ENCODE measurements at places on chromosomes 6 and 20.

- peak; percentile 45 for DNase-seq
These were observed 9.4 kb downstream of the TREML2 start for GRCh38 chr6:41191569-41191968.

DNA sequence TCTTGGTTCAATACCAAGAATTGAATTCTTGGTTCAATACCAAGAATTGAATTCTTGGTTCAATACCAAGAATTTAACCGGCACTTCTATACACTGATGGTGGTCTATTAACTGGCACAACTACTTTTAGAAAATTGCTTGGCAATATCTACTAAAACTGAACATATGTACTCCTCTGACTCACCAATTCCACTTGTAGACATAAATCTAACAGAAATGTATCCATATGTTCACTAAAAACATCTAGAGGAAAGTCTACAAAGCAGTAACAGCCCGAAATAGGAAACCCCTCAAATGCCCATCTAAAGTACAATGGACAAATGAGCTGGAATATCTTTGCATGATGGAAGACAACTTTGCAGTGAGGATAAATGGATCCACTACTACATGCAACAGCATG, 71.9 kb downstream of the KIF16B start:
- no peak for DNase-seq

DNA sequence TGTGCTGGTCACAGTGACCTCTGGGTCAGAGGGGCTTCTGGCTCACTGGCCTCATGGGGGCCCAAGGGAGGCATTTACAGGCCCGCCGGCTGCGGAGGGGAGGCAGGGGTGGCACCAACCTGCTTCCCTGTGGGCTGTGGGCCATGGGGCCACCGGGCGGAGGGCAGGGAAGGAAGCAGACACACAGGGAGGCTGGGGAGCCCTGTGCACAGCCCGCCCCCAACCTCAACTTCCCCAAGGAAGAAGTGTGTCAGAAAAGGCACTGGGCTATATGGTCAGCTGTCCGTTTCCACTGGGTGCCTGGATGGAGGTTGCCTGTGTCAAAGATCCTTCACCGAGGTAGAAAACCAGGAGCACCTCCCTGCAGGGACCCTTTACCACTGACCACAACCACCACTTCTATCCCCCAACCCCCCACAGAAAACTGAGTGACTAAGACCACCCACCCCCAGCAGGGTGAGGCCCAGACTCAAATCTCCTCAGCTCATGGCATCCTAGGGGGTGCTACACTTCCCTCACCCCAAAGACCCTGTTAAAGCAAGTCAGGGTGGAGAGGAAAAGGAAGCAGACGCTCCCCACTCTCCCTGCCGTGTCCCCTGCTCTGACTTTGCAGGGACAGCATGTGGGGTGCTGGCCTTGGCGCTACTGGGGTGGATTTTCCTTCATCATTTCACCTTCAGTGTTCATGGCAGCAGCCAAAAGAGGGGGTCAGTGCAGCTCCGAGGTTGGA, 5.6 kb downstream of the CST3 start:
- DNase-seq = no peak

DNA sequence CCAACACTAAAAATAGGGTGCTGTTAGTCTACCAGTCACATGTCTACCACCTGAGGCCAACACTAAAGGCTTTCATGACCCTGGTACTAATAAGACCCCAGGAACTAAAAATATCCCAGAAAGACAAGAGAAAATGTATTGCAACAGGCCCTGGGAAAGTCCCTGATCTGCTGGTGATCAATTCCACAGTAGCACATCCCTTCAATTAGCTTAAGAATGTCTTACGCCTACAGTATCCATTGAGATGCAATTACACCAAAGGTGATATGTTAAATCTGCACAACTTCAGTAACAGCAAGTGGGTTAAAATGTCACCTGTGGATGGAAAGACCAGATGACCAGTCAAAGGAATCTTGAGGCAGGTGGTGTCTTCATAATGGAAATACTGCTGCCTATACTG, 3.1 kb downstream of the SEMG1 start:
- no peak for DNase-seq

DNA sequence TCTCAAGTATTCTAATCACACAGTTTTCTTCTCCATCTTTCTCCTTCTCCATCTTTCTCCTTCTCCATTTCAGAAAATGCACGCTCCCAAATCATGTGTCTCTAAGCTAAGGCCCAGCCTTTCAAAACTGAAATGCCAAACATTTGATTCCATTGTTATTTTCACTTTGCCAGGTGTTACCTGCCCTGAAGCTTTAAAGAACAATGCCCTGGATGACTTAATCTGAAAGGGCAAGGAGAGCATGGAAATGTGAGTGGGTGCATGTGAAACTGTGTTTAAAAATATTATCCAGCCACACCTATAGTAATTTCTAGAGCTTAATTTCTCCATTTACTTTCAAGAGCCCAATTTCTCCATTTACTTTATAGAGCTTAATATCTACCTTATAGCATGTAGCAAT, 42.4 kb upstream of the GCLC start:
- no peak for DNase-seq

DNA sequence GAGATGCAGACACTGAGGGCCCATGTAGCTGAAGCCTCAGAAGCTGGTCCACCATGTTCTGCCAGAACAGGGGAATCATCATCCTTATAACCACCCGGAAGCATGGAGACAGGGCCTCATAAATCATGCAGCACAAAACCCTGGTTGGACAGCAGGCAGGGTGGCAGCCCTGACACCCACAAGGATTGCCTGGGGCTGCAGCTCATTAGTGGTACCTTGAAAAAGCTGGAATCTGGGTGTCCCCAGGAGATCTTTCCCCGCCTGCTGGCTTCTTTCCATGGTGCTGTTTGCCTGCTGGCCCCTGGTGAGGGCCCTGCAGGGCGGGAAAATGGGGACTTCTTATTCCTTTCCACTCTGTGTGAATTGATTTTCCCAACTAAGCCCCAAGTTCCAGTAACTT, 50.6 kb upstream of the GGTLC1 start:
- no peak for DNase-seq

GRCh38 chr6:147869201-147869600, 360.7 kb downstream of the SAMD5 start:
- no peak for DNase-seq

DNA sequence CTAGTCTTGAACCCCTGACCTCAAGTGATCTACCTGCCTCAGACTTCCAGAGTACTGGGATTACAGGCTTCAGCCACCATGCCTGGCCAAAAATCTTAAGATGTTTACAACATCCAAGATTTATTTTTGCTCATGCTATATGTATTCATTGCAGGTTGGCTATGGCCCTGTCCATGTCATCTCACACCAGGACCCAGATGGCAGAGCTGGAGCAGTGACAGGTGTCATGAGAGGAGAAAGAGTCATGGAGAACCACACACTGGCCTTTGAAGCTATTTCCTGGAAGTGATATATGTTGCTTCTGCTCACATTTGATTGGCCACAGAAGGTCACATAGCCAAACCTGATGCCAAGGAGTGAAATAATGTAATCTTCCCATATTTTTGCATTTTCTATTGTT, 13.8 kb upstream of the DDR1 start:
- no peak for DNase-seq

- DNase-seq = no peak
These were observed 32.5 kb downstream of the PLCG1 start for GRCh38 chr20:41169791-41170351.

DNA sequence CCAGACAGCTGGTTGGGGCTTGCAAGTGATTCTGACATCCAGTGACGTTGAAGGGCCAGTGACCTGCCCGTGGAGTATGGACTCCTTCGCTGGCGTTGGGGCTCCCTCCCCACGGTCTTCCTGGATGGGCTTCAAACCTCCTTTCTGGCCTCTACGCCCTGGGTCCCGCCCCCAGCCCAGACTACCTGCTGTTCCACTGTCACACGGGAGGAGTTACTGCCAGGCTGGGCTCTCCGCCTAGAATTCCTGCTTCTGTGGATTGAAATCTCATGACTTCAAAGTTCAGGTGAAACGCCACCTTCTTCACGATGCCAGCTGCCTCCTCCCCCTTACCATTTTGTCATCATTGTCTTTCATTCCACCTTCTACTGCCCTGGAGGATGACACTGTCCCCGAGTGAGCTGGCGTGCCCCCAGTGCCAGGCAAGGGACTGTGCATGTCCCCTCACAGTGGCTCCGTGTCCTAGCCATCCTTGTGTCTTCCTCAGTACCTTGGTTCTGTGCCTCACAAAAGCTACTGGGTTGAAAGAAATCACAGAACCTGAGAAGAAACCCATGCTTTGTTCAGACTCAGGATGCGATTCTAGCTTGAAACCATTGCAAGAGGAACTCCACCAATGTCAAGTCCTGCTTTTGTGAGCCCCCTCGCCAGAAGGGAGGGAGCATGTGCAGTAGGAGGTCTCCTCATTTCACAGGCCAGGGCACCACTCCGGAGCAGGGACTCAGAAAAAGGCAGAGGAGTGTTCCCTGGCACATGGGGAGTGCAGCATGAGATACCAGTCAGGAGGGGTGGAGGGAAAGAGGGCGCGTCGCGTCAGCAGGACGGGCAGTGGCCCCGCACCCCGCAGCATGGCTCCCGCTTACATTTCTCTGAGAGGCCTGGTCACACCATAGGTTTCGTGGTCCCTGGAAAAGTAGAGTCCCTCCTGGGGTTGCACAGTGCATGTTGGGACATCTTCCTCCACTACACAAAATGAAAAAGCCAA, 11.0 kb upstream of the IRF4 start:
- DNase-seq = no peak

DNA sequence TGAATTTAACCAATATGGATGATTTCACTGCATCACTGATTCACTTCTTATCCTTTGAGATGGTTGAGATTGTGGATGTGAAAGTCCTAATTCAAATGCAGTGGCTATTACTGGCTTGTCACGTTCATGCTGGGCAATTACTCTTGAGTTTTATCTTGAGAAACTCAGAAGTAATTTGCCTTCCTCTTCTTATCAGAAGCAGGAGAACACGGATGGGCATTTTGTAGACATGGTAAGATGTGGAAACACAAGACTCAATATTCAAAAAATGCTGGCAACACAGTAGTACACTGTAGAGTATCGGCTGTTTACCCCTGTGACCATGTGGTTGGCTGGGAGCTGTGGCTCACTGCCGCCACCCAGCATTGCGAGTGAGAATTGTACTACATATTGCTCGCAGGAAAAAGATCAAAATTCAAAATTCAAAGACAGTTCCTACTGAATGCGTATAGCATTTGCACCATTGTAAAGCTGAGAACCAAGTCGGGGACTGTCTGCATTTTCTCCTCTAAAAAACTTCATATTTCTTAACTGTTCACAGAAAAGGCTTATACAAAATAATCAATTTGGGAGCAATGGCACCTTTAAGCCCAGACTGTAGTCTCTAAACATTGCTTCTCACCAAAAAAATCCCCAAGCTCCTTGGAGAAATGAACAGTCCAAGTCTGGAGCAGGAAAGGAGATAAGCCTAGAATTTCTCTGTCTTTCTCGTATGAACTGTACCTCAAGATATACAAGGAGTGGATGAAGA, 61.9 kb upstream of the ELOVL5 start:
- DNase-seq = peak; percentile 75

GRCh38 chr6:105209950-105210706, 30.3 kb upstream of the POPDC3 start:
- DNase-seq = no peak

DNA sequence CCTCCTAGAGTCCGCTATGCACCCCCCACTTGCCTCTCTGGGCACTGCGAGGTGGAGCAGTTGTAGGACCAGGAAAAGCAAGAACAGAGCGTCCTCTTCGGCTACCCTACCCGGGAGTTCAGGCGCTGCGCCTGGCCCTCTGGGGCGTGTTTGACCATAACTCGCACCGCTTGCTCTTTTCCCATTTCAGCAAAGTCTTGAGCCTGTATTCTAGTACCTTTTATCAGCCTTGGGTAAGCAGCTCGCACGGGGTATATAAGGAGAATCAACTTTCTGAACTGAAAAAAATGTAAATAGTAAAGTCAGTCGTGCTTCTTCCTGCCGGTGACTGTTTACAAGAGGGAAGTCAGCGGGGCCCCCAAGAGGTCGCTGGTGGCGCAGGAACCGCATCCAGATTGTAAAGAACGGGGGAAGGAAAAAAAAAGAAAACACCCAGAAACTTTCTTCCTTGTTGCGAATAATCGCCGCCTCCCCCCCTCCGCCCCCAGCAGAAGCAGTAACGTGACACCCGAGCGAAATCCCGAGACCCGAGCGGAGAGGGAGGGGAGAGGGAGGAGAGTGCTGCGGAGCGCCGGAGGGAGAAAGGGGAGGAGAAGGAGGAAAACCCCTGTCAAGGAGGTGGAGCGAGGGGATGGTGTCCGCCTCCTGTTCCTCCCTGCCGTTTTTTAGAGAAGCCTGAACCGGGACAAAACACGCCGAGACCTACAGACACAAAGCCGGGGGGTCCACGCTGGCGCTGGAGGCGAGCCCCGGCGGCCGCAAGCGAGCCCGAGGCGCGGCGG, at the start of gene UST:
Gene UST, plus strand, starts transcription at position 668 of the 782 bp plus-strand sequence. CDS start 401 bp downstream, outside the sequence.
- peak; percentile 62 for DNase-seq

- DNase-seq = peak; percentile 42
These were observed 37.5 kb downstream of the AIG1 start for GRCh38 chr6:143098054-143098671.

DNA sequence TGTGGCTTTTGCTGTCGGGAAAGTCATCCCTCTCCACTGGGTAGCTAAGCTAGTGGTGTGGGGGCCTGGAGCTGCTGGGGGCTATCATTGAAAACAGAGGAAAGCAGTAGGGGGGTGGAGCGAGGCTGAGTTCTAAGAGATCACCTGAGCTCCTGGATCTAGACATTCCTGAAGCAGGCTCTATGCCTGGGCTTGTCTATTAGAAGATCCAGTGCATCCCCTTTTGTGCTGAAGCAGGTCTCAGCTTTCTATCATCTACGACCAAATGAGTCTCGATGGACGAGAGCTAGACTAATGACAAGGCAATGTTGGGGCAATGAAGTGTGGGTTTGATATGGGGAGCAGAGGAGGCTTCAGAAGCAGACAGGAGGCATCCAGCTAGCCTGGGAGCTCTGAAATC, 18.5 kb downstream of the ZBP1 start:
- no peak for DNase-seq

- DNase-seq = no peak
These were observed 417 bp downstream of the PRRT1 start for GRCh38 chr6:32151181-32151862.

Data from NAMALWA (cell line).